Stimulated activated CD4-positive, alpha-beta T cell treated with anti-CD3 and anti-CD28 coated beads, Interleukin-12 subunit alpha, Interleukin-12 subunit beta, amount 100 ng/mL, for 4 hours (primary cell): ENCODE measurements at places on chromosomes 6 and 20.

GRCh38 chr6:89270951-89271721 lies 44.0 kb downstream of the GABRR2 start:
- DNase-seq: no peak

DNA sequence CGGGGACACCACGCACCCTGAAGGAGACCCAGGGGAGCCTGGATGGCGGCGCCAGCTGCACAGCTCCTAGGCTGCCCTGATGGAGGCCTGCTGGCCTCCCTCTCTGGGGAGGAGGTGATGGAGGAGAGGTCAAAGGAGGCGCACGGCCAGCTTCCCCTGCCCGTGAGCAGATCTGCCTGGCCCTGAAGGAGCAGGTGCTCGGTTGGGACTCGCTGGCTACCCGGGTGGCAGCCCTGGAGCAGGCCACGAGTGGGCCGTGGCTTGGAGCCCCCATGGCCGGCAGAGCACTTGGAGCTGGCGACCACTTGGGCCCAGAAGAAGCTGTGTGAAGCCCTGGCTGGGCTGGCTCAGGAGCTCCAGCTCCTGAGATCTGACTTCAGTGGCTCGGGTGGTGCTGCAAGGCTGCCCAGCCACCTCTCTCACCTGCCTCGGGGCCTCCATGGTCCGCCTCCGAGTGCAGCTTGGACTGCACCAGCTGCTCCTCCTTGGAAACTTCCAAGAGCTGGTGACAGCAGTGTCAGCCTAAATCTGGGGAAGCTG lies 7.5 kb upstream of the RAET1E start:
- no peak for DNase-seq

GRCh38 chr20:43558412-43559146 lies at the start of gene SGK2:
Gene SGK2, plus strand, starts transcription at chr20:43559027. Its CDS starts 7,469 bp downstream, at chr20:43566496.
- no peak for DNase-seq

GRCh38 chr6:4872841-4873240 lies 96.6 kb downstream of the CDYL start:
- no peak for DNase-seq

- no peak for DNase-seq
Measured at GRCh38 chr6:37680668-37681067, 17.0 kb downstream of the MDGA1 start.

- DNase-seq: no peak
Measured at GRCh38 chr20:6718662-6719368, 48.7 kb upstream of the BMP2 start.

DNA sequence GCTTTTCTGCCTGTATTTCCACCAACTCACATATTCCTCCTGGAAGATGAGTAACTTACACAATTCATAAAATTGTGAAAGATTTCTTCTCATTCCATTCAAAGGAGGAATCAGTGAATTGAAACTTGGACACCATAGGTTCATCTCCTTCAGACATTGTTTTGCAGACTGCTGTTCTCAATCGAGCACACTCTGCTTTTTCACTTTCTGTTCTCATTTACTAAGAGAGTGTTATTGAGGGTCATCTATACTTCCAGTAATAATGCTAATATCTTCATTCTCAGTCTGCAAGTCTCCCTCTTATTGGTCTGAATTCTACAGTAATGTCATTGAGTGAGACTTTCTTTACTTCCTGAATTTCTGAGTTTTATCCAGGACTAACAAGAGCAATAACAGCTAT lies 67.5 kb upstream of the FUT9 start:
- no peak for DNase-seq

GRCh38 chr20:17012546-17013226 lies 214.2 kb upstream of the PCSK2 start:
- DNase-seq: no peak

GRCh38 chr20:61621035-61621730 lies 369.1 kb downstream of the CDH4 start:
- DNase-seq: no peak

DNA sequence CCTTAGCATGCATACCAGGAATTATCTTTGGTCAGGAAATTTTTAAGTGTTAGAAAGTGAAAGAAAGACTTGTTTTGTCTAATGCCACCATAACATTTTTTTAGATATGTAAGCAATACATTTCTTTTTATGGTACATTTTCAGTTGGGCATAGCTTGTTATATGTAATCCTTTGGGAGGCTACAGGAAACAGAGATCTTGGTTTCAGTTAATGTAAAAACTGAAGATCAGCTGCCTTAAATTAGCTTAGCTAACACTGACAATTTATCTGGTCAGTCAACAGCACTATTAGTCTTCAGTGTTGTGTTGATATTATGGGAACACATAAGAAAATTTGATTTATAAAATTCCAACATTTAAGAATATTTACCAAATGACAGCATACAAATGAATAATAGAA lies 78.6 kb upstream of the SMIM8 start:
- no peak for DNase-seq

GRCh38 chr6:106882601-106883518 lies 91.7 kb downstream of the CD24 start:
- DNase-seq: no peak

- no peak for DNase-seq
Measured at GRCh38 chr6:75393806-75394205, 99.8 kb downstream of the FILIP1 start.

GRCh38 chr20:16713066-16713465 lies 16.8 kb upstream of the SNRPB2 start:
- DNase-seq: no peak

- DNase-seq: no peak
Measured at GRCh38 chr6:62446647-62447316, 160.8 kb upstream of the KHDRBS2 start.

DNA sequence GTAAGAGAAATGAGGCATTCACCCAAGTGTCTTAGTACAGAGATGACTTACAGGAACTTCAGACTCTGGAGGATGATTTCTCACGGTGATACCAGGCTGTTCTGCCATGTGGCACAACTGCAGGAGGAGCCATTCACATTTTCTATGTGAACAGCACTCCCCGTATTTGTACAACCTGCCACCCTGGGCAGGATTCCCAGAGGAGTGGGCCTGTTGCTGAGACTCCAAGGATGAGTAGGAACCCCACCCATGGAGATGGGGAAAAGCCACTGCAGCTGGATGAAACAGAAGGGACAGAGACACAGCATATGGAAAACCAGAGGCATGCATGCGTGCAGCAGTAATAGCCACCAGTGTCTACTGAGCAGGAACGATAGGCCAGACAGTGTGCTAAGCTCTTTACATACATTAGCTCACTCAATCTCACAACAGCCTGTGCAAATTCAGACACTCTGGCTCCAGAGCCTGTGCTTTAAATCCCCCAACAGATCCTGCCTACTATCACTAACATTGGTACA lies 48.0 kb upstream of the PTPRT start:
- DNase-seq: no peak

DNA sequence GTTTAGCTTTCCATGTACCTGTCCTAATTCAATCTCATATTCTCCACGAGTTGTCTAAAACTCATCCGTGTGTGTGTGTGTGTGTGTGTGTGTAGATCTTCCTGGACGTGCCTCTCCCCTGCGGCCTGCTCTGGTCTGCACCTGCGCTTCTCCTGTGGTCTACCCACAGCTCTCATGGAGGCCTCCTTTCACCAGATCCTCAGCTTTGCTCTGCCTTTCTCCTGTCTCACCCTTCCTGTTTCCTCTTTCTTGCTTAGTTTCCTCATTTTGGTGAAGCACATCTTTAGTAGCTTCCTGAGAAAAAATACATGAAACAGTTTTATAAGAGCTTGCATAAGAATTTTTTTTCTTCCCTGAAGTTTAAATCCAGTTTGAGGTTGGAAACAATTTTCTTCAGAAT lies 18.1 kb downstream of the SLX4IP start:
- DNase-seq: no peak

GRCh38 chr6:5081955-5082354 lies 3.2 kb upstream of the PPP1R3G start:
- DNase-seq: no peak

GRCh38 chr6:43753570-43754183 lies 16.3 kb upstream of the VEGFA start:
- DNase-seq: no peak

- DNase-seq: no peak
Measured at GRCh38 chr6:16521528-16521927, 239.7 kb downstream of the ATXN1 start.

DNA sequence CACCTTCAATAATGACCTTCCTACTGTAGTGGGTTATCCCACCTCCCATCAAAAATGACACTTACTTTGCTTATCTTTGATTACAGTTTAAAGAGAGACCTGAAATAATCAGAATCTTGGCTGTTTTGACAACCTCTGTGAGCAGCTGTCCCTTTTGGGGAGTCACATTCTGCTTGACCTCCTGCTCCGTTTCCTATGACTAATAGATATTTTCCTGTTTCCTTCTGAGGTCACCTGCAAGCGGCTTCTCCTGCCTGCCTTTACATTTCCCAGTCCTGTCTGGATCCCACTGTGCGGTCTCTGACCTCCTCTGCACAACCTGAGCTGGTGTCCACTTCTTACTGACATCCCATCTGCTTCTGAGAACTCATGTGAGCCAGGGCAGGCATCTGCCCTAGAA lies 54.2 kb downstream of the TRAM2 start:
- DNase-seq: no peak

GRCh38 chr6:31871046-31871659 lies 7.6 kb downstream of the SLC44A4 start:
- no peak for DNase-seq

DNA sequence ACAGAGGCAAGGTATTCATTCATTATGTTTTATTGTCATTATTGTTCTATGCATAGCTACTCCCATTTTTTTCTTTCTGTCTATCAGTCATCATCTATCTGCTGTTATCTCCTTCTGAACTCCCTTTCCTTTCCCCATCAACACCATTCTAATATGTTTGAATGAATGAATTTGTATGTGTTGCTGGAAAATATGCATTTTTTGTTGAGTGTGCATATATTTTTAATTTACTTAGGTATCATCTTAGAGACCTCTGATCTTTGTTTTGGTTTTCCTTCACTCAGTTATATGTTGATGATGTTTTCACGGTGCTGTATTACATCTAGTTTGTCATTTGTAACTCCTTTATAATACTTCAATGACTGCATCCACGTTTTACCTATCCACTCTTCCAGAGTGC lies 12.1 kb upstream of the PRL start:
- DNase-seq: no peak

- DNase-seq: no peak
Measured at GRCh38 chr6:136739501-136739900, 52.8 kb downstream of the MAP3K5 start.

GRCh38 chr20:15925376-15925775 lies 647.9 kb downstream of the KIF16B start:
- DNase-seq: no peak

DNA sequence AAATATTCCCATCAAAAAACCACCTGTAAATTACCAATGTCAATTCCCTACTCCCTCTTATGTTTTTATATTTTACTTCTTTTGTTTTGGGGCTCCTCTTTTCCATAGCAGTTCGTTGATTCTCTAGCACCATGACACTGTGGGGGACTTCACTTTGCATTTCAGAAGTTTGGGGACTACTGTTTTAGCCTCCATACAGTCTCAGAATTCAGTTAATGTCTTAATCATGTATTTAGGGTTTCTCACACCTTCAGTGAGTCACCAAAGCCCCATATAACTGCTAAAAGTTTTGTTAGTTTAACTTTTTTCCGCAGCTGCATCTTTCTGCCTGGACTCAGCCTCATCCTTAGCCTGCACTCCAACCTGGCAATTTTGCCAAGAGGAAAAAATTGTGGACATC lies 20.7 kb upstream of the AIG1 start:
- DNase-seq: no peak

- no peak for DNase-seq
Measured at GRCh38 chr6:18634912-18635311, 247.8 kb downstream of the RNF144B start.

DNA sequence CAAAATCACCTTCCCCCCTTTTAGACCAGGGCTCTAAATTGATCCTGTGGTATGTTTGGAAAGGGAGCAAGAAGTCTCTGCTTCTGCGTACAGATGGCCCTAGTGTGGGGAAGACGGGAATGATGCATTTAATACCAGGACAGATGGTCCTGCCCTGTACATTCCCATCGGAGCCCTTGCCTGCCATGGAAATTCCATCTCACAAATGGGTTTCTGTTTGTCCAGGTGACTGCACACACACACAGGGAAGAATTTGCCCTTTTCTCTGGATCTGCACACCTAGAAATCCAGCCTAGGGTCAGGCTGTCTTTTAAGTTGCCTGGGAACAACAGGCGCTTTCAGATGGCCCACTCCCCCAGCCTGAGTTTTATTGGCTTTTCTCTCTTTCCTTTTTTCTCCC lies 1.3 kb downstream of the MAS1 start:
- DNase-seq: no peak

- DNase-seq: no peak
Measured at GRCh38 chr20:58596750-58597248, 54.3 kb upstream of the STX16 start.

- no peak for DNase-seq
Measured at GRCh38 chr6:73231986-73232391, 6.7 kb upstream of the KHDC1L start.

- DNase-seq: no peak
Measured at GRCh38 chr20:4568361-4568959, 153.2 kb upstream of the PRND start.

DNA sequence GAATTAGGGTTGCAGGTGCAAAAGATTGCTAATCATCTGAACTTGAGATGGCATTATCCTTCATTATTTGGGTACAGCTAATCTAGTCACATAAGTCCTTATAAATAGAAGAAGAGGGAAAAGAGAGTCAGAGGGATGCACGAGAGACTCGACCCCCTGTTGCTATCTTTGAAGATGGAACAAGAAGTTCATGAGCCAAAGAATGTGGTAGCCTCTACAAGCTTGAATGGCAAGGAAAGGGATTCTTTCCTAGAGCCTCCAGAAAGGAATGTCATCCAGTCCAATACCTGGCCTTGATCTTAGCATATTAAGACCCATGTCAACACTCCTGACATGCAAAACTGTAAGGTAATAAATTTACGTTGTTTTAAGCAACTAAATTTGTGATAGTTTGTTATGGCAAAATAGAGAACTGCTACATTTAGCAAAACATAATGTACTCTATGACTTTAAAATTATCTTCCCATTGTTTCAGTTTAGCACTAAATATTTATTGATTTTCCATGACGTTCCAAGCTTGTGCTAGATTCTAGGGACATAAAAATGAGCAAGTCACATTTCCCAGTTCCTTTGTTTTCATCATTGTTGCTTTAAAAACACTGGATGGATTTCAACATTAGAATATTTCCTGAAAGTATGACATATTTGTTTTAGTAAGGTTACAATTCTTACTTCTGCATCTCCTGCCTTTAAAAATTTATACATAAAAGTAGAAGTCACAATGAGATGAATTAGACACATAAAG lies 12.7 kb downstream of the MANEA start:
- DNase-seq: no peak
